A673 (cell line): ENCODE measurements at places on chromosomes 3 and 15. TPM values are rescaled to one million over a fixed set of nuclear protein-coding genes. Genes with fewer than 3 reads are reported as not detected.

MCTP2 gene
- total RNA-seq = 0.19 and 0.33 TPM in 2 replicates

- H3K4me1 ChIP-seq = no peaks in the 10 kb centered on the region
- no peak overlapping the region for H3K27ac ChIP-seq
- H3K27me3 ChIP-seq = no peaks in the 10 kb centered on the region
- DNase-seq = no peak
- H3K36me3 ChIP-seq = no peaks in the 10 kb centered on the region
These were observed 17.9 kb upstream of the EHD4 start for GRCh38 chr15:41990243-41990605.

- no peak for DNase-seq
- H3K36me3 ChIP-seq = no peaks in the 10 kb centered on the region
- H3K4me3 ChIP-seq = no peak overlapping the region
- no peaks in the 10 kb centered on the region for H3K27me3 ChIP-seq
These were observed 8.3 kb downstream of the ROBO2 start for GRCh38 chr3:77048186-77048585.

GRCh38 chr15:79406210-79406609 is 25.9 kb upstream of the MINAR1 start:
- H3K27ac ChIP-seq = no peak overlapping the region
- no peak for DNase-seq
- H3K4me3 ChIP-seq = no peak overlapping the region
- no peaks in the 10 kb centered on the region for H3K27me3 ChIP-seq
- H3K36me3 ChIP-seq = no peaks in the 10 kb centered on the region

SLC22A13 gene
- 0.66 and 1.1 TPM in 2 replicates for total RNA-seq

DNA sequence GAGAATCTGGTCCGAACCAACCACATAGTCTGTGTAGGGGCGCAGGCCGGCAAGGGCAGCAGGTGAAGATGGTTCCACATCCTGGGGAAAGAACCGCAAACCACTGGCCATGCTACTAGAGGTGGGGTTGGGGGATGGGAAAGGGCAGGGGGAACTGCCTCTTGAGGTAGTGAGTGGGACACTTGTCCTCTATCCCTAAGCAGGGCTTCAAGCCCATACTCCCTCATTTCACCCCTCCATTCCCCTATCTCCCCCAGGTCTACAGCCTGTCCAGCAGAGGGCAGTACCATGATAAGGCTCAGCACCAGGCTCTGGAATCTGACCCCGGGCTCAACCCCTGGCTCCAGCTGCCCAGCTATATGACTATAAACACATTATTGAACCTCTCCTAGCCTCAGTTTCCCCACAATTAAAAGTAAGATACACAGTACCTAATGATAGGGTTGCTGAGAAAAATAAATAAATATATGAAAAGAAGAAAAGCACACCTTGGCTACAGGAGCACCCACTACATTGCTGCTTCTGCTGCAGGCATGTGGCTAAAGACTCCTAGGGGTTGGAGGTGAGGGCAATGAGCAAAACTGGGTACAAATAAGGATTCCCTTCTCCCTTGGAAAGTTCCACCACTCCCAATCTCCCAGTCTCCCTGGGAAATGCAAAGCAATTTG is 6.3 kb downstream of the GORASP1 start:
- no peaks in the 10 kb centered on the region for H3K4me1 ChIP-seq
- H3K36me3 ChIP-seq = peaks cover 5% of the 10 kb centered on the region
- no peaks in the 10 kb centered on the region for H3K27me3 ChIP-seq
- H3K27ac ChIP-seq = no peak overlapping the region
- H3K4me3 ChIP-seq = no peak overlapping the region

DNA sequence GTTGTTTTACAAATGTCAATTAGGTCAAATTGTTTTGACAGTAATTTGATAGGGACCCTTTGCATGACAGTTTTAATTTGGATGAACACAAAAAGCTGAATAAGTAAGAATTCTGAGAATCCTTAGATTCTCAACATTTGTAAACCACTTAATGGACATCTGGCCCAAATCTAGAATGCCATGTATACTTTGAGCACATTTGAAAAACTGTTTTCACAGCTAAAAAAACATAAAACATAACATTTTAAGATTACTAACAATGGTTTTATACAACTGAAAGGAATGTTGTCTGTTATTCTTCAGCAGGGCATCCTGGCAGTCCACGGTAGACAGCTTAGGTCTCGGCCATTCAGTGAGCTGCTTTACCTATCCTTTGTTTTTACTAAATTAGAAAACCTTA is 34.5 kb upstream of the TM2D3 start:
- H3K36me3 ChIP-seq = no peaks in the 10 kb centered on the region
- no peak overlapping the region for H3K4me3 ChIP-seq
- no peak for DNase-seq
- no peak overlapping the region for H3K27ac ChIP-seq

DNA sequence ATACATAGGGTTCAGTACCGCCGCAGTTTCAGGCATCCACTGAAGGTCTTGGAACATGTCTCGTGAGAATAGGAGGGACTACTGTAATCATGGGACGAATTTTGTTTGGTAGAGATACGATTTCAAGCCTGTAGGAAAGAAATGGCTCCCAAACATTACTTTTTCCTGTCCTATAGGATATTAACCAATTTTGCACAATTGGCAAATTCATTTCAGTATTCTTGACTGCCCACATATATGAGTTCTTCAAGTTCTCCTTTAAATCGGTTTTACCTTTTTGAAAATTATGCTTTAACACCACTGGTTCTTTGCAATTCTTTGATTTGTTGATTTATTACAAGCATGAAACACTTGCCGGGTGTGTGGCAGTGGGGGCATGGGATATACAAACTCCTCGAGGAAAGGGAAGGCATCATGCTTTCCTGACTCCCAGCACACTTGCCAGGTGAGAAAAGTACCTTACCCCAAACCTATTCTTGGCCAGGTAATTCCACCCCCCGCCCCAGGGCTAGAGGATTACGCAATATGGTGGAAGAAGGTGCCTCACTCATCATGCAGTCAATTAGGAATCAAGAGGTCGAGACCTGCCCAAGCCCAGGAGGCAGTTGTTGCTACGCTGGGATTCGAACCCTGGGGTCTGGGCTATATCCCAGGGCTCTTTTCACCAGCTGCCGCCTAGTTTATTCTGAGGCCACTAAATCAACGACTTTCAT is 584 bp upstream of the LARS2 start:
- DNase-seq = no peak
- H3K4me3 ChIP-seq = peak overlapping the region; percentile 82
- no peaks in the 10 kb centered on the region for H3K27me3 ChIP-seq

- H3K27ac ChIP-seq = no peak overlapping the region
- no peak overlapping the region for H3K4me3 ChIP-seq
- no peaks in the 10 kb centered on the region for H3K4me1 ChIP-seq
These were observed 35.7 kb downstream of the EEFSEC start for GRCh38 chr3:128188956-128189355.

DNA sequence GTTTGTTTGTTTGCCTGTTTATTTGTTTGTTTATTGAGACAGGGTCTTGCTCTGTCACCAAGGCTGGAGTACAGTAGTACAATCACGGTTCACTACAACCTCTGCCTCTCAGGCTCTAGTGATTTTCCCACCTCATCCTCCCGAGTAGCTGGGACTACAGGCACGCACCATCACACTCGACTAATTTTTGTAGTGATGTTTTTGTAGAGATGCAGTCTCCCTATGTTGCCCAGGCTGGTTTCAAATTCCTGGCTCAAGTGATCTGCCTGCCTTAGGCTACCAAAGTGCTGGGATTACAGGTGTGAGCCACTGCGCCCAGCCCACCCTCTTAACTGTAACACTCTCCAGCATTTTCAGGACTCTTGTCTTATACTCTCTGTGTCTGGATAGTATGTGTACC is 26.7 kb downstream of the PLD1 start:
- H3K27ac ChIP-seq = no peak overlapping the region
- H3K4me1 ChIP-seq = peaks cover 7% of the 10 kb centered on the region
- no peak for DNase-seq
- no peaks in the 10 kb centered on the region for H3K27me3 ChIP-seq
